Activated CD8-positive, alpha-beta memory T cell treated with anti-CD3 and anti-CD28 coated beads for 1 hour (primary cell): ENCODE measurements at places on chromosomes 6 and 20.

GRCh38 chr6:128979071-128979470 is 96.1 kb downstream of the LAMA2 start:
- DNase-seq, result no peak

GRCh38 chr6:93575495-93576267 is 156.3 kb upstream of the EPHA7 start:
- DNase-seq, result no peak

GRCh38 chr20:33650753-33651561 is 11.2 kb upstream of the C20orf144 start:
- no peak for DNase-seq

- no peak for DNase-seq
These were observed 3.9 kb upstream of the BPIFA2 start for GRCh38 chr20:33163856-33164762.

DNA sequence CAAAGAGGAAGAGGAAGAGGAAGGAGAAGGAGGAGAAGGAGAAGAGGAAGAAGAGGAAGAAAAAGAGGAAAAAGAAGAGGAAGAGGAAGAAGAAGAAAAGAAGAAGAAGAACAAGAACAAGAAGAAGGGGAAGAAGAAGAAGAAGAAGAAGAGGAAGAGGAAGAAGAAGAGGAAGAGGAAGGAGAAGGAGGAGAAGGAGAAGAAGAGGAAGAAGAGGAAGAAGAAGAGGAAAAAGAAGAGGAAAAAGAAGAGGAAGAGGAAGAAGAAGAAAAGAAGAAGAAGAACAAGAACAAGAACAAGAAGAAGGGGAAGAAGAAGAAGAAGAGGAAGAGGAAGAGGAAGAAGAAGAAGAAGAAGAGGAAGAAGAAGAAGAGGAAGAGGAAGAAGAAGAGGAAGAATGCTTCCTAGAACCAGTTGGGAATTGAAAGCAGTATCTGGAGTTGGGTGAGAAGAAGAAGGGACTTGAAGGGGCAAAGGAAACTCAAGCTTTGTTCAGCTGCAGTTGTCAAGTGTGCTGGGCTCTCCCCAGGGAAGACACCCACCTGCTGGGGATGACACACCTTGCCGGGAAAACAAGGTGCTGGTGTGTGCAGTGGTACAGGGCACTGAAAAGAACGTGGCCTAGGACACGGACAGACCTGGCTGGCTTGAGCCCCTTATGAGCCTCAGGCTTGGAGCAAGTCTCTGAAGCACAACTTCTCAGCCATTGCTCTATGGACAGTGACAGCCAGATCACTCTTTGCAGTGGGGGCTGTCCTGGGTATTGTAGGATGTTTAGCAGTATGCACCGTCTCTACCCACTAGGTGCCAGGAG is 30.1 kb upstream of the ARFGEF2 start:
- no peak for DNase-seq

DNA sequence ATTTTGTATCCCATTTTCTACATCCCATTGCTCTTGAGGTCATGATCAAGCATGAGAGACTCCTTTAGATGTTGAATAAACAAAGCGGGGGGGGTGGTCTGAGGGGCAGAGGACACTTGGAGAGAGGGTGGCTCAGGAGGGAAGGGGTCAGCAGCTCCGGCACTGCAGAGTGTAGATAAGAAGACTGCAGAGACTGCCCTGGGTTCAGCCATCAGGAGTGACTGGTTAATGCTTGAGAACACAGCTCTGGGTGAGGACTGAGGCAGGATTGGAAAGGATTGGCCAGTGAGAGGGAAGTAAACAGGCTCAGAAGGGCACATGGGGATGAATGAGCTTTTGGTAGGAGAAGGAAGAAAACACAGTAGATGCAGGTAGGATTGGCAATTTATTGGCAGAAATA is 205.3 kb upstream of the CNR1 start:
- no peak for DNase-seq

DNA sequence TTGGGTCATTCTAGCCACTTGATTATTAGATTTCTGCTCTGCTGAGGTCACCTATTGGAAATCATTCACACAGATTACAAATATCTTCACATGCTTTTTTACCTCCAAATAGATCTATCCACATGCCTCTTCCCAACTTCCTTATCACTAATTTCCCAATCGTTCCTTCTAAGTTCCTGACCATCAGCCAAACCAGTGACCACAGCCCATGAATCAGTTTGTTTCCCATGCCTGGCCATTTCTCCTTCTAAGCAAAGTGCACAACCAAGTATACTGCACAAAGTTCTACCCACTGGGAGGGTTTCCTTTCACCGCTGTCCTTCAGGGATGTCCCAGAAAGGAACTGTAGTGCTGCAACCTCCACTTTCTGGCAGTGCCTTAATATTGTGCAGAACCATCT is 140.5 kb upstream of the SYNDIG1 start:
- DNase-seq, result no peak

- DNase-seq, result no peak
These were observed 3.8 kb downstream of the C20orf173 start for GRCh38 chr20:35525639-35526038.

GRCh38 chr20:24838546-24839535 is 110.2 kb upstream of the CST7 start:
- no peak for DNase-seq

DNA sequence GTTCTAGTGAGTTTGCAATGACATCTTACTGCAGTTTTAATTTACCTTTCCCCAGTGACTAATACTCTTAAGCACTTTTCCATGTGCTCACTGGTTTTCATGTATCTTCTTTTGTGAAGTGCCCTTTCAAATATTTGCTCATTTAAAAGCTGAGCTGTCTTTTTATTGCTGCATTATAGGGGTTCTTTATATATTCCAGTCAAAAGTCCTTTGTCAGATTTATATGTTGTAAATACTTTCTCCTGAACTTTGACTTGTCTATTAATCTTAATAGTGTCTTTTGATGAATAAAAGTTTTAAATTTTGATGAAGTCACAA is 50.2 kb upstream of the ELOVL5 start:
- no peak for DNase-seq
